ENCODE measurements at places on chromosomes 11 and 22.

GRCh38 chr22:42595434-42595833 lies 19.2 kb downstream of the POLDIP3 start:
- no peak for DNase-seq
- H3K27ac ChIP-seq: no peak overlapping the region
- no peak overlapping the region for H3K4me3 ChIP-seq
- H3K4me1 ChIP-seq: no peaks in the 10 kb centered on the region
- H3K36me3 ChIP-seq: peaks cover 11% of the 10 kb centered on the region
- H3K27me3 ChIP-seq: no peaks in the 10 kb centered on the region

GRCh38 chr22:31879585-31879984 lies 64.8 kb upstream of the YWHAH start:
- H3K36me3 ChIP-seq: no peaks in the 10 kb centered on the region
- no peak overlapping the region for H3K27ac ChIP-seq
- no peak overlapping the region for H3K4me3 ChIP-seq
- no peak for DNase-seq

DNA sequence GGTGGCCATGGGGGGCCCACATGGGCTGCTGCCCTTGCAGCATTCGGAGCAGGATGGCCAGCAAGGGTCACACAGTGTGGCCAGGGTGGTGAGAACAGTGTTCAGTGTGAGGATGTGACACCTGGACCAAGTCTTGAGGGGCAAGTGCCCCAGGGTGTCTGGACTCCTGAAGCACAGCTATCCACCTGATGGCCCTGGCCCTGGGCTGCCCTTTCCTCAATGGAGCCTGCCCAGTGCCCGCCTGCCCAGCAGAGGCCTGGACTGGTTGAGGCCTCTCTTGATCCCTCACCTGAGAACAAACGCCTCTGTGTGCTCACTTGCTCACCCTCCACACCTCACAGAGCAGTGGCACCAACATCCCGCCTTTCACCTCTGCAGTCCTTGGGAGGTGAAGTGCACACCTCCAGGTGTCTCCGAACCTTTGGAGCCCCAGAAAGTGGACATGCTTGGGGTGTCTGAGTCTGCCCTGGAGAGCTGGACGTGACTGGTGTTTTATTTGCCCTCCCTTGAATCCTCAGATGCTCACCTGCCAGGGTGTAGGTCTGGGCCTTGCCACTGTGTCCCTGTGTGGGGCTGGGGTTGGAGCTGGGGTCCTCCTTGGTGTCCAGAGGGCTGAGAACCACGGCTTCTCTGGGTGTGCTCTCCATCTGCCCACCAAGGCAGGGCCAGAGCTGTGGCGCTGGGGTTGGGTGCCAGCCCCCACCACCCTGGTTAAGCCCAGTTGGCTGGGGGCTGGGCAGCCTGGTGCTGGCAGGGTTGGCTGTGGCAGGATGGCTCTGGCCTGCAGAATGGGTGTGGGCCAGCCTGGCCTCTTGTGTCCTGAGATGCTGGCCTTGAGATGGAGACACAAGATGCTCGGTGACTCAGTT lies 3.8 kb upstream of the MUC2 start:
- DNase-seq: no peak
- H3K36me3 ChIP-seq: no peaks in the 10 kb centered on the region
- no peaks in the 10 kb centered on the region for H3K27me3 ChIP-seq
- H3K4me1 ChIP-seq: peaks cover 15% of the 10 kb centered on the region
- H3K27ac ChIP-seq: no peak overlapping the region

GRCh38 chr11:15905366-15906104 lies 450.8 kb downstream of the SOX6 start:
- H3K27ac ChIP-seq: no peak overlapping the region
- DNase-seq: no peak
- no peak overlapping the region for H3K4me3 ChIP-seq
- H3K27me3 ChIP-seq: no peaks in the 10 kb centered on the region
- H3K36me3 ChIP-seq: no peaks in the 10 kb centered on the region
- peaks cover 7% of the 10 kb centered on the region for H3K4me1 ChIP-seq

- H3K4me3 ChIP-seq: no peak overlapping the region
- H3K4me1 ChIP-seq: peaks cover 30% of the 10 kb centered on the region
- DNase-seq: no peak
- no peaks in the 10 kb centered on the region for H3K36me3 ChIP-seq
- no peaks in the 10 kb centered on the region for H3K27me3 ChIP-seq
- H3K27ac ChIP-seq: no peak overlapping the region
Observed at GRCh38 chr11:94751786-94752185, 16.4 kb upstream of the AMOTL1 start.

- H3K4me3 ChIP-seq: no peak overlapping the region
- DNase-seq: no peak
- no peaks in the 10 kb centered on the region for H3K27me3 ChIP-seq
- H3K36me3 ChIP-seq: no peaks in the 10 kb centered on the region
- H3K27ac ChIP-seq: no peak overlapping the region
Observed at GRCh38 chr11:75954039-75954438, 139.0 kb downstream of the UVRAG start.

GRCh38 chr11:126497581-126498122 lies 142.2 kb downstream of the ST3GAL4 start:
- H3K27me3 ChIP-seq: no peaks in the 10 kb centered on the region
- DNase-seq: peak; percentile 2
- no peak overlapping the region for H3K4me3 ChIP-seq
- H3K27ac ChIP-seq: no peak overlapping the region
- H3K4me1 ChIP-seq: no peaks in the 10 kb centered on the region
- no peaks in the 10 kb centered on the region for H3K36me3 ChIP-seq

GRCh38 chr11:74175920-74176319 lies 4.8 kb downstream of the PPME1 start:
- H3K4me1 ChIP-seq: peaks cover 27% of the 10 kb centered on the region
- H3K27ac ChIP-seq: no peak overlapping the region
- H3K27me3 ChIP-seq: no peaks in the 10 kb centered on the region
- H3K36me3 ChIP-seq: no peaks in the 10 kb centered on the region
- H3K4me3 ChIP-seq: no peak overlapping the region

DNA sequence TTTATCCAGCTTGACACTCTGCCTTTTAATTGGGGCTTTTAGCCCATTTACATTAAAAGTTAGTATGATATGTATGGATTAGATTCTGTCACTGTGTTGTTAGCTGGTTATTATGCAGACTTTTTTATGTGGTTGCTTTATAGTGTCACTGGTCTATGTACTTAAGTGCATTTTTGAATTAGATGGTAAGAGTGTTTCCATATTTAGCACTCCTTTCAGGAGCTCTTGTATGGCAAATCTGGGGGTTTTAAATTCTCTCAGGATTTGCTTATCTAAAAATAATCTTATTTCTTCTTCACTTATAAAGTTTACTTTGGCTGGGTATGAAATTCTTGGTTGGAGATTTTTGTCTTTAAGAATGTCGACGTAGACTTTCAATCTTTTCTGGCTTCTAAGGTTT lies 4.0 kb downstream of the OR52E6 start:
- H3K27ac ChIP-seq: no peak overlapping the region
- H3K4me3 ChIP-seq: no peak overlapping the region
- no peaks in the 10 kb centered on the region for H3K27me3 ChIP-seq
- no peaks in the 10 kb centered on the region for H3K4me1 ChIP-seq
- no peaks in the 10 kb centered on the region for H3K36me3 ChIP-seq

DNA sequence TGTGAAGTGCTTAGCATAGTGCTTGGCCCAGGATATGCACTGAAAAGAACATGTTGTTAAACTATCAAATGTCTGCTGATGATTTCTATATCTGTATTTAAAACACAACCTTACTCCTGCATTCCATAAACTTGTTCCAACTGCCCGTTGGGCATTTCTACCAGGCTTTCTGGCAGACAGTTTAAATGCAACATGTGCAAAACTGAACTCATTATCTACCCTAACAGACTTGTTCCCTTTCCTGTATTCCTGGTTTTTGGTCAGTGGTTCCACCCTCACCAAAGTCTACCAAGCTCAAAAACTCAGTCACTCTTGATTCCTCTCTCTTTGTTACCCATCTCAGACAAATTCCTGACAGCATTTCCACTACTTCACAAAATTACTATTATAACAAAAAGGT lies 6.5 kb upstream of the RAB38 start:
- no peak for DNase-seq
- H3K27me3 ChIP-seq: no peaks in the 10 kb centered on the region
- no peaks in the 10 kb centered on the region for H3K4me1 ChIP-seq
- H3K4me3 ChIP-seq: no peak overlapping the region
- no peaks in the 10 kb centered on the region for H3K36me3 ChIP-seq

- no peaks in the 10 kb centered on the region for H3K36me3 ChIP-seq
- no peak overlapping the region for H3K4me3 ChIP-seq
- no peaks in the 10 kb centered on the region for H3K27me3 ChIP-seq
Observed at GRCh38 chr11:85805387-85805786, 5.6 kb downstream of the SYTL2 start.

GRCh38 chr22:23250056-23250784 lies 69.9 kb downstream of the BCR start:
- H3K4me3 ChIP-seq: no peak overlapping the region
- no peaks in the 10 kb centered on the region for H3K27me3 ChIP-seq
- no peak overlapping the region for H3K27ac ChIP-seq
- DNase-seq: no peak

- H3K27me3 ChIP-seq: no peaks in the 10 kb centered on the region
- no peak overlapping the region for H3K4me3 ChIP-seq
- no peak overlapping the region for H3K27ac ChIP-seq
- H3K4me1 ChIP-seq: peaks cover 7% of the 10 kb centered on the region
- no peaks in the 10 kb centered on the region for H3K36me3 ChIP-seq
Observed at GRCh38 chr11:73197348-73197747, 20.7 kb upstream of the P2RY2 start.

DNA sequence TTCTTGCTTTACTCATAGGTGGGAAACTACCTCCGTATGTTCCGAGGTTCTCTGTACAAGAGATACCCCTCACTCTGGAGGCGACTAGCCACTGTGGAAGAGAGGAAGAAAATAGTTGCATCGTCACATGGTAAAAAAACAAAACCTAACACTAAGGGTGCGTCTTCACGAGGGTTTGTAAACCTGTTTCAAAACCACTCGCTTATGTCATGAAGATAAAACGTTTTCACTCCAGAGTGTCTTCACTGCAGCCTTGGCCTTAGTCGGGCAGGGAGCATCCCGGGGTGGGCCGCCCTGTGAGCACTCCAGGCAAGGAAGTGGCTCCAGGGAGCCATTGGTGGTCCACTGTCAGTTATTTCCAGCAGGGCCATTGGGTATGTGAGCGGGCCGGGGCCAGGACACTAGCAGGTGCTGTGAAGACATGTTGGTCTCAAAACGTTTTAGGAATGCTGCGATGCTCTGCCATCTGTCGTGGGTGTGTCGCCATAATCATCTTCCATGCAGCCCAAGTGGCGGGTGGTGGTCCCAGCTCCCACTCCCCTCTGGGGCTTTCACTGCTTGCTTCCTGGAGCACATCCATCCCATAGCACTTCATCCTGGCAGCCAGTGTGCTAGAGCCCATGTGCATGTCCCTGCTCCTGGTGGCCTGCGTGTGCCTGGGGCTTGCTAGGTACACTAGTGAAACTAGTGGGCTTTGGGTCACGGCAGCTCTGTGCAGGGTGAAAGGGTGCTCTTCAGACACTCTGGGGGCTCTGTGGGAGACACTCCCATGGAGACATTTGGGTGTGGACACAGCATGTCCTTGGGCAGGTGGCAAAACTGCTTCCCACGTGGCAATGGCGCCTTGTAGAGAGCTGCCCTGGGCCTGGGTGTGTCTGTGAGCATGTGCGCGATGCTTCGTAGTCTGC lies 5.2 kb downstream of the SMARCB1 start:
- H3K4me3 ChIP-seq: no peak overlapping the region
- no peaks in the 10 kb centered on the region for H3K27me3 ChIP-seq
- H3K4me1 ChIP-seq: peaks cover 26% of the 10 kb centered on the region

GRCh38 chr11:119529936-119530335 lies 107.0 kb upstream of the THY1 start:
- no peaks in the 10 kb centered on the region for H3K36me3 ChIP-seq
- DNase-seq: no peak
- no peak overlapping the region for H3K27ac ChIP-seq
- peaks cover 9% of the 10 kb centered on the region for H3K4me1 ChIP-seq
- no peak overlapping the region for H3K4me3 ChIP-seq
- H3K27me3 ChIP-seq: no peaks in the 10 kb centered on the region

- no peak overlapping the region for H3K27ac ChIP-seq
- no peaks in the 10 kb centered on the region for H3K4me1 ChIP-seq
- no peak overlapping the region for H3K4me3 ChIP-seq
- no peaks in the 10 kb centered on the region for H3K27me3 ChIP-seq
- no peak for DNase-seq
Observed at GRCh38 chr11:115677190-115677589, 173.0 kb upstream of the CADM1 start.

GRCh38 chr11:88042238-88042637 lies 133.0 kb downstream of the RAB38 start:
- H3K4me3 ChIP-seq: no peak overlapping the region
- DNase-seq: no peak
- H3K27me3 ChIP-seq: no peaks in the 10 kb centered on the region
- no peak overlapping the region for H3K27ac ChIP-seq
- H3K4me1 ChIP-seq: peaks cover 37% of the 10 kb centered on the region

DNA sequence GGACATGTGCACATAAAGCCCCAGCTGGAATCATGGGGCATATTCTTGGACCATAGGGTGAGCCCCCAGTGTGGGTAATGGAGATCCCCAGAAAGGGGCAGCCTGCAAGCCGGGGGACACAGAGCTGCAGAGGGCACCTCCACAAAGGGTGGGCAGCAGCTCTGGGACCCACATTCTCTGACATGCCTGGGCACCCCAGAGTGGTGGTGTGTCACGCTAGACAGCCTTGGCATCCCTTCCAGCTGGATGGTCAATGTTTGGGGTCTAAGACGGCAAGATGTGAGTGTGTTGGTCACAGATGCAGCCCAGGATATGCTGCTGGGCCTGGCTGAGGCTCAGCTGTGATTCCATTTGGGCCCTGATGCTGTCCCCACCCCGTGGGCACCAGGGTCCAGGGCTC lies 9.7 kb downstream of the ADORA2A start:
- no peaks in the 10 kb centered on the region for H3K36me3 ChIP-seq
- DNase-seq: no peak
- no peak overlapping the region for H3K4me3 ChIP-seq
- H3K4me1 ChIP-seq: peaks cover 15% of the 10 kb centered on the region
- no peak overlapping the region for H3K27ac ChIP-seq

- DNase-seq: no peak
- no peak overlapping the region for H3K27ac ChIP-seq
- H3K4me3 ChIP-seq: no peak overlapping the region
- H3K4me1 ChIP-seq: no peaks in the 10 kb centered on the region
- H3K36me3 ChIP-seq: no peaks in the 10 kb centered on the region
Observed at GRCh38 chr11:64546176-64546575, 44.8 kb upstream of the SLC22A12 start.

- no peaks in the 10 kb centered on the region for H3K27me3 ChIP-seq
- H3K27ac ChIP-seq: no peak overlapping the region
- H3K4me1 ChIP-seq: peaks cover 3% of the 10 kb centered on the region
- no peak overlapping the region for H3K4me3 ChIP-seq
- no peaks in the 10 kb centered on the region for H3K36me3 ChIP-seq
Observed at GRCh38 chr11:95193541-95193940, 37.5 kb downstream of the SESN3 start.

GRCh38 chr11:13771151-13771550 lies 102.7 kb downstream of the FAR1 start:
- H3K27me3 ChIP-seq: no peaks in the 10 kb centered on the region
- DNase-seq: no peak
- H3K4me3 ChIP-seq: no peak overlapping the region
- H3K36me3 ChIP-seq: no peaks in the 10 kb centered on the region
- no peak overlapping the region for H3K27ac ChIP-seq

GRCh38 chr11:9732453-9732852 lies 68.6 kb downstream of the SWAP70 start:
- H3K4me1 ChIP-seq: peaks cover 13% of the 10 kb centered on the region
- H3K27me3 ChIP-seq: no peaks in the 10 kb centered on the region
- H3K27ac ChIP-seq: no peak overlapping the region
- no peaks in the 10 kb centered on the region for H3K36me3 ChIP-seq
- DNase-seq: no peak

- H3K4me1 ChIP-seq: no peaks in the 10 kb centered on the region
- no peak overlapping the region for H3K27ac ChIP-seq
- no peaks in the 10 kb centered on the region for H3K27me3 ChIP-seq
- H3K4me3 ChIP-seq: no peak overlapping the region
Observed at GRCh38 chr11:76592025-76592914, 78.3 kb downstream of the LRRC32 start.

Measured in body of pancreas (tissue), 4 donors.